ENCODE measurements at places on chromosomes 2 and 18. TPM values are rescaled to one million over a fixed set of nuclear protein-coding genes. Genes with fewer than 3 reads are reported as not detected.

ST8SIA5 gene
- total RNA-seq = 9.4 TPM

DNA sequence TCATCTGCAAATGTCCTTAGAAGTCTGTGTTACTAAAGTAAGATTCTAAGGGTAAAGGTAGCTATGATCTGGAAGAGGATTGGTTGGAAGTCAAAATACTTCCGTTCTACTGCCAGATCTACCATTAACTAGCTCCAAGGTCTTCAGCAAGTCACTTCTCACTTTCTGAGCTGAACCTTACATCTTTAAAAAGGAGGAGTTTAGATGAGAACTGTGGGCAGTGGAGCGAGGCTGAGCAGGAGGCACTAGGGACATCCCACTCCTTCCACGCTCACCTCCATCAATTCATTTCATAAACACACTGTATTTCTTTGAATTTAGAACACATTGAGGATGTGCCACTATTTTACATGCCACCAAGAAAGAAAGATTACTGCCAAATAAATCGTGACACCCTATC is 143.0 kb downstream of the ABCA12 start:
- no peak for DNase-seq

CLEC4F gene
- not detected for total RNA-seq

DNA sequence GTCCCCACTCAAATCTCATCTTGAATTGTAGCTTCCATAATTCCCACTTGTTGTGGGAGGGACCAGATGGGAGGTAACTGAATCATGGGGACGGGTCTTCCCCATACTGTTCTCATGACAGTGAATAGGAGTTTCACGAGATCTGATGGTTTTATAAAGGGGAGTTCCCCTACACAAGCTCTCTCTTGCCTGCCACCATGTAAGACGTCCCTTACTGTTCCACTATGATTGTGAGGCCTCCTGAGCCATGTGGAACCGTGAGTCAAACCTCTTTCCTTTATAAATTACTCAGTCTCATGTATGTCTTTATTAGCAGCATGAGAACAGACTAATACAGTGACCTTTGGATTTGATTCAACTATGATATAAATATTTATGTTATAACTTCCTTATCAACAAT is 78.0 kb downstream of the CYRIA start:
- no peak for DNase-seq

DNA sequence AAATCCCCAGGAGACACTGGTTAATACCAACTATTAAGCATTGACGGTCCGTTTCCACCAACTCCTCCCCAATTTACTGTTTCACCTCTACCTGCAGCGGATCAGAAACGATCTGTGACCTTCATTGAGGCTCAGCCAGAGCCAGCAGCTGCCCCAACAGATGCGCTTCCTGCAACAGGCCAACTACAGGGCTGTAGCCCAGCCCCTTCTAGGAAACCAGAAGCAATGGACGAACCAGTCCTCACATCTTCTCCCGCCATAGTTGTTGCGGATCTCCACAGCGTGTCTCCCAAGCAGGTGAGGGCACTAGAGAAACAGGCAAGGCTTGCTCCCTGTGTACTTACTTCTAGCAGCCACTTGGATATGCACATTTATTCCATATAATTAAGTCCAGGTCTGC is 8.5 kb upstream of the RPE start:
- DNase-seq = no peak

DNA sequence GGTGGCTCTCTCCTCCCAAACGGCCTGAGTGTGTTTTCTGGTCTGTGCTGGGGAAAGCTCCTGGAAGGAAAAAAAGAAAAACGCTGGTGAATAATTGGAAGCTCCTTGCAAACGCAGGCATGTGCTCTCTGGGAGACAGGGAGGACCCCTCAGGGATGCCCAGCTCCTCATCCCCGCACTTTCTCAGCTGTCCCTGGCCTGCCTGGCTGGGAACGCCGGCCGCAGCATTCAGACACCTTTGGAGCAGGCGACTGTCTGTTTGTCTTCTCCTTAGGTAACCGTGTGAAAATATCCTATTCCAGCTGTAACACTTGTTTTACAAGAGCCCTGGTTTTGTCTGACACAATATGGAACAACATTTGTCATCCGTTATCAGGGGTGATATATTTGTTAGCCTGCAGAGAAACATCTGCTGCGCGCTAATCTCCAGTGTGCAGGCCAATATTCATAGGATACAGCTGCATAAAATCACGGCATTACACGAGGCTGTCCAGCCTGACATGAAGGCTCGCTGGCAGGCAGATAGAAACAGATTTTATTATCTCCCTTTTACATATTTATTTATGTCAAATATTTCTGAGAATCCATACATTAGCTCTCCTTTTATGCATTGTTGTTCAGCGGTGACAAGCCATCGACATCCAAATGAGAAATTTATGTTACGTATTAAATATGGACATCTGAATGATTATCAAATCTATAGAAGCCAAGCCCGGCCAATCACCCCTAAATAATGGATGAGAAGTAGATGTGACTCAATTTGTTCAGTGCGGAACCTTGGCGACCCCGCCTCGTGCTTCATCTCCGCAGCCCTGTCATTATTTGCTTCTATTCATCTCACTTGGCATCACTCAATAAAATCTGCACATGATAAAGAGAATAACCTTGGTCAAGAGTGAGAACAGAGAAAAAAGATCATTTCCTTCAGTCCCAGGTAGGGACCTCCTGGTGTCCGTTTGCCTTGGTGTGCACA is 675.1 kb upstream of the SALL3 start:
- no peak for DNase-seq

Measured in cerebellum (tissue), 4 donors.